ENCODE measurements at places on chromosomes 1 and 21. TPM values are rescaled to one million over a fixed set of nuclear protein-coding genes. Genes with fewer than 3 reads are reported as not detected.

Gene MYBPH
- not detected for total RNA-seq

Gene TRNP1
- 300 TPM for total RNA-seq

Gene LDLRAD1
- not detected for total RNA-seq

Gene CLCA2
- not detected for total RNA-seq

Gene MAN1C1
- total RNA-seq: 0.96 TPM

Gene TNFRSF4
- total RNA-seq: 0.13 TPM

Gene ALG14
- total RNA-seq: 5.9 TPM

Gene HNRNPCL2
- not detected for total RNA-seq

Gene DNM3
- total RNA-seq: 0.54 TPM

Gene SLC1A7
- not detected for total RNA-seq

Gene LRRC53
- total RNA-seq: not detected

Gene KRTAP10-7
- not detected for total RNA-seq

Gene KCNK2
- total RNA-seq: 0.08 TPM

Gene DNASE2B
- not detected for total RNA-seq

Gene VCAM1
- 0.05 TPM for total RNA-seq

Gene C1orf115
- 5.9 TPM for total RNA-seq

Gene MARK1
- total RNA-seq: 0.11 TPM

Gene SPATA6
- total RNA-seq: 2.2 TPM

Gene WDR64
- total RNA-seq: not detected

Gene MGST3
- 233 TPM for total RNA-seq

Gene PDC
- not detected for total RNA-seq

Gene HNRNPU
- total RNA-seq: 309 TPM

Gene PTGER3
- not detected for total RNA-seq

Gene SNIP1
- total RNA-seq: 16.0 TPM

Gene PLEKHN1
- 4.9 TPM for total RNA-seq

Gene CRYBG2
- 1.6 TPM for total RNA-seq

Gene PIGP
- 15.8 TPM for total RNA-seq

Gene LRRC8B
- total RNA-seq: 3.3 TPM

Gene MYOG
- not detected for total RNA-seq

Gene HNRNPR
- 162 TPM for total RNA-seq

Gene ANKRD45
- total RNA-seq: 0.15 TPM

Gene KLHDC8A
- 0.71 TPM for total RNA-seq

Gene GCSAML
- total RNA-seq: not detected

Gene S100A5
- 1.1 TPM for total RNA-seq

Gene CYP4Z1
- not detected for total RNA-seq

Gene ZSCAN20
- total RNA-seq: 1.6 TPM

Gene CRP
- total RNA-seq: not detected

Gene CCDC27
- not detected for total RNA-seq

Gene PRKAB2
- total RNA-seq: 11.2 TPM

Gene FCRLB
- 1.5 TPM for total RNA-seq

All from A549 treated with AZD2906 at 1 μM for 4 hours (cell line).